ENCODE measurements at places on chromosomes 5 and 9.
A peak's percentile ranks its signal among the peaks of the same experiment; 100 is the strongest.

GRCh38 chr5:144142139-144142823 is 28.2 kb downstream of the YIPF5 start:
- DNase-seq, result peak; percentile 60

DNA sequence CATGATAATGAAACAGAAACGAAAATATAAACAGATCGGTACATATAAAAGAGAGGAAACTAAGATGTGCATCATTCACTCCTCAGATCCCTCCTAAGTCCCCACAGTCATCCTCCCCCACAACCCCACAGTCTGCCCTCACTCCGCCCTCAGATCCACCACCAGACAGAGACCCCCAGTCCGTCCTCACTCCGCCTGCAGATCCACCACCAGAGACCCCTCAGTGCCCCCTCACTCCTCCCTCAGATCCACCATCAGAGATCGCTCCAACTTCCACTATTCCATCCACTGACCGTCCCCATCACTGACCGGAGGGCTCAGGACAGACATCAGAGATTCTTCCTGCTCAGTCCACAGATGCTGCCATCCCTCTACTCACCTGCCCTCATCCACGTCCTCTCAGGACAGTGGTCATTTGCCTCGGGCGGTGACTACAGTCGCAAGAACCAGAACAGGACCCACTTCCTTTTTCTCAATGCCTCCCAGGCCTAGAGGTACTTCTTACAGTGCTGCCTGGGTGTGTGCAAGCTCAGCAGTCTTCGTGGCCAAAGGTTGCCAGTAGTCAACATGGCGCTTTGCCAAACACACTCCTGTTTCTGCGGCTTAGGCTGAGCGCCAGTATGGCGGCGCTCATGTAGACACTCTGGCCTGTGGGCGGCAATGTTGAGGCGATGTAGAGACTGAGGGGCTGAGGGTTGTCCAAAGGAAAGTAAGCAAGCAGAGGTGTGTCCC is 8.3 kb upstream of the SPATA31C1 start:
- no peak for DNase-seq

DNA sequence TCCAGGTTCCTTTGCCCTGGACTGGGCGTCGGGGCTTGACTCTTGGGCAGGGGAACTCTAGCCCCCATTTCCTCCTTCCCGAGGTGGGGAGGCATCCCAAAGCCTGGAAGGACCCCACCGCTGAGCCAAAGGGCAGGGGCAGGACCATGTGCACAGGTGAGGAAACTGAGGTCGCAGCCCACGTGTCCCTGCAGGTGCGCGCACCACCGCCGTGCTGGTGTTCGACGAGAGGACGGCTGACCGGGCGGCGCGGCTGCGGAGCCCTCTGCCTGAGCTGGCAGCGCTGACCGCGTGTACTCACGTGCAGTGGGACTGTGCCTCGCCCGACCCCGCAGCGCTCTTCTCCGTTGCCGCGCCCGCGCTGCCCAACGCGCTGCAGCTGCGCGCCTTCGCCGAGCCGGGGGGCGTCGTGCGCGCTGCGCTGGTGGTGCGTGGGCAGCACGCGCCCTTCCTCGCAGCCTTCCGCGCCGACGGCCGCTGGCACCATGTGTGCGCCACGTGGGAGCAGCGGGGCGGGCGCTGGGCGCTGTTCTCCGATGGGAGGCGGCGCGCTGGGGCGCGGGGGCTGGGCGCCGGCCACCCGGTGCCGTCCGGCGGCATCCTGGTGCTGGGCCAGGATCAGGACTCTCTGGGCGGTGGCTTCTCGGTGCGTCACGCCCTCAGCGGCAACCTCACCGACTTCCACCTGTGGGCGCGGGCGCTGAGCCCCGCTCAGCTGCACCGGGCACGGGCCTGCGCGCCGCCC is 2.8 kb downstream of the ADGRD2 start:
- DNase-seq, result no peak

- DNase-seq, result no peak
These were observed 40.1 kb downstream of the PRRT1B start for GRCh38 chr9:131585375-131585774.

GRCh38 chr9:120486347-120486746 is 93.6 kb downstream of the CDK5RAP2 start:
- DNase-seq, result peak; percentile 17

GRCh38 chr9:129178568-129179382 is 714 bp upstream of the IER5L start:
- DNase-seq, result no peak

DNA sequence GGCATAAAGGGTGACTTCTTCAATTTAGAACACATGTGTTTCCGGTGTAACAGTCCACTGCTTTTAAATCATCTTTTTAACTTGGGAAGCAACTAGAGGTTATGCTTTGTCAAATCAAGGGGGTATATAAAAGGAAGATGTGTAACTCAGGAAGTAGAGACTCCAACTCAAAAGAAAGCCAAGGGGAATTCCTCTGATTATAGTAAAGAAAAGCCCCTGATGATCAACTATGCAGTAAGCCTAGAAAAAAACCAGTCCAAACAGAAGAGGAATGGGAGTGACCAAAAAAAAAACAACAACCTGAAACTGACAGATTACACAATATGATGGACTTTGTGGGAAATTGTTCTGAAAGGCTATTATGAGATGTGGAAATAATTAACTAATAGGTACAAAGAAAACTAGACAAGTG is 90.3 kb downstream of the AK8 start:
- DNase-seq, result no peak

DNA sequence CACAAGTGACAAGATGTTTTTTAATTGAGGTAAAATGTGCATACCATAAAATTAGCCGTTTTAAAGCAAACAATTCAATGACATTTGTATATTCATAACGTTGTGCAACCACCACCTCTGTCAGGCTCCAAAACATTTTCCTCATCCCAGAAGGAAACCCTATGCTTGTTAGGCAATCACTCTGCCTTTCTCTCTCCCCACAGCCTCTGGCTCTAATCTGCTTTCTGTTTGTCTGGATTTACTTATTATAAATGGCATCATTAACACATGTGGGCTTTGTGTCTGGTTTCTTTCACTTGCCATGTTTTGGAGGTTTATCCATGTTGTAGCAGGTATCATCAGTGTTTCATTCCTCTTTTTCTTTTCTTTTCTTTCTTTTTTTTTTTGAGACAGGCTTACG is 1.4 kb upstream of the N4BP3 start:
- DNase-seq, result no peak

- DNase-seq, result peak; percentile 29
These were observed 170.1 kb downstream of the GABBR2 start for GRCh38 chr9:98538626-98539031.

GRCh38 chr5:56852228-56853000 is 37.1 kb downstream of the MAP3K1 start:
- peak; percentile 54 for DNase-seq

DNA sequence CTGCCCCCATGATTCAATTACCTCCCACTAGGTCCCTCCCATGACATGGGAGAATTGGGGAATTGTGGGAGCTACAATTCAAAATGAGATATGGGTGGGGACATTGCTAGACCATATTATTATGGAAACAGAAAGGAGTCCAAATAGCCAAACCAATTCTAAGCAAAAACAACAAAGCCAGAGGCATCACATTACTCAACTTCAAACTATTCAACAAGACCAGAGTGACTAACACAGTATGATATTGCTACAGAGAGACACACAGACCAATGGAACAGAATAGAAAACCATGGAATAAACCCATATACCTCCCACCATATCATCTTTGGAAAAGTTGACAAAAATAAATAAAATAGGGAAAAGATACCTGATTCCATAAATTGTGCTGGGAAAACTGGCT is 710.5 kb upstream of the CDH9 start:
- DNase-seq, result peak; percentile 10

GRCh38 chr5:30098940-30099339 is 1094.5 kb upstream of the CDH6 start:
- DNase-seq, result peak; percentile 9

DNA sequence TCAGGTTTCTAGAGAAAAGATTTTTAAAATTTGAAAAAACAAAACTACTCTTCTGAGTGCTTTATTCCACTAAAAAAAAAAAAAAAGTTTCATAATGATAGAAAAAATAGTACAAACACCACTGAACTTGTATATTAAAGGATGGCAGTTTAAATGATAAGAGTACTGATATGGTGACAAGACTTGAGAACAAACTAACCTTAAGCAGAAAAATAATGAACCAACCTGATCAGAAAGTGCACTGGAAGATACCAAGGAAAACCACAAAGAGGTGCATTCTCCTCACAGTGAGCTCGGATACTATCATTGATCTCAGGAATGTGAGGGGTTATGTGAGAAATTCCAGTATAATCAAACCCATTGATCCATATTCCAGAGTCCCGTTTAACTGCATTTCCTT is 34.3 kb downstream of the ERMP1 start:
- no peak for DNase-seq

DNA sequence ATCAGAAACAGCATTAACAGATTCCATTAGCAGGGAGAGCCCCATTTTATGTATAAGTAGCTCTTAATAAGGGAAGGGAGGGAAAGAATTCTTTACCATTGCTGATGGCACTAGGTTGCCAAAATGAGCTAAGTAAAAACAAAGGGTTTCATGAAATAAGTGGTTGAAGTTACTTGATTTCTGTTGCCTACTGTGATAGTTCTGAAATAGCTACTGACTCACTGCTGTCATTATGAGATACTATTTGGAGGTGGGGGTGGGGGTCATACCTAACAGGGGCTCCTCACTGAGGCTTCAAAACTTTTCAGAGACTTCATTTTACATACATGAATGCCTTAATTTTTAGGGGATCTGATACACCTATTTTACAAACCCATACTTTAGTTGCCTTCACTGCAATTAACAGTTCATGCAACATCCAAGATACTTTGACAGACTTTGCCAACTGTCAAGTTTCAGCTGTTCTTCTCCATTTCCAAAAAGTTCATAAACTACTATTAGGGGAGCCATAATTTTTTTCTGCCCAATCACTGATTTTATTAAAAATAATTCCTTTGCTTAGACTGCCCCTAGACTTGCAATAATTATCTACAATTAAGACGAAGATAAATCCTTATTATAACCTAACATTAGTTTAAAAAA is 4.6 kb downstream of the HOMER1 start:
- DNase-seq, result no peak

- DNase-seq, result no peak
These were observed 35.4 kb downstream of the PRLR start for GRCh38 chr5:35194635-35195471.

GRCh38 chr5:157670662-157671591 is at the start of gene C5orf52:
C5orf52 (plus strand) TSS chr5:157671533; CDS start chr5:157671615, 82 bp downstream.
- DNase-seq, result peak; percentile 26

GRCh38 chr9:126475933-126476555 is 137.7 kb upstream of the LMX1B start:
- no peak for DNase-seq

DNA sequence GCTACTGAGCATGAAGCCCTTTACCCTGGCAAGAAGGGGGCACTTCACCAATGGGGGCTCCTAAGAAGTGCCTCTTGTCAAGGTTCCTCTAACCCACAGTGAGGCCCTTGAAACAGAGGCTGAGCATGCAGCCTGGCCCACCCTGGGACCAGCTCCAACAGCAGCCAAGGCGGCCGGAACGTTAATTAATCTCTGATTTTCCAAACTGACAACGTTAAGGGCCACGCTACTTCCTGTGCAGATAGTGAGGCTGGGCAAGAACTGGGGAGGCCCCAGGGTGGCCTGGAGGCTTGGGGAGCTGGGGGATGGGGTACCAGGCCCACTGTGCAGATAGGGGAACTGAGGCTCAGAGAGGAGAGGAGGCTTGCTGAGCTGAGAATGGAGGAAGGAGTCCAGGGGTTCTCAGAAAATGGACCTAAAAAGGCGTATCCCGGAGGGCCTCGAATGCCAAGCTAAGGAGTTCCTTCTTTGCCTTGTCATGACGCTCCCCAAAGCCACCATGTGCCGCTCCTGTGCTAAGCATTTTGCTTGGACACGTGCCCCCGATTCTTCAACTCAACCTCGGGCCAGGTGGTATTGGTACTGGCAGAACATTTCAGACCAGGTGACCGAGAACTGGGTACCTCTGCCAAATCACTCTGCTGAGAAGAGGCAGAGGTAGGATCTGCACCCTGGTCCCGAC is 72.0 kb upstream of the STXBP1 start:
- no peak for DNase-seq

GRCh38 chr9:27339661-27340284 is 42.8 kb upstream of the EQTN start:
- DNase-seq, result no peak

GRCh38 chr5:16970826-16971225 is 34.7 kb upstream of the MYO10 start:
- DNase-seq, result peak; percentile 32

DNA sequence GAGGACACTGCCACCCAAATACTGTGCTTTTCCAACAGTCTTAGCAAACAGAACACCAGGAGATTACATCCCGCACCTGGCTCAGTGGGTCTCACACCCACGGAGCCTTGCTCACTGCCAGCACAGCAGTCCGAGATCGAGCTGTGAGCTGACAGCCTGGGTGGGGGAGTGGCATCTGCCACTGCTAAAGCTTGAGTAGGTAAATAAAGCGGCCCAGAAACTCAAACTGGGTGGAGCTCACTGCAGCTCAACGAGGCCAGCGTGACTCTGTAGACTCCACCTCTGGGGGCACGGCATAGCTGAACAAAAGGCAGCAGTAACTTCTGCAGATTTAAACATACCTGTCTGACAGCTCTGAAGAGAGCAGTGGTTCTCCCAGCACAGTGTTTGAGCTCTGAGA is 28.8 kb downstream of the EPB41L4A start:
- no peak for DNase-seq

GRCh38 chr9:93087971-93088655 is 7.9 kb upstream of the CARD19 start:
- no peak for DNase-seq

DNA sequence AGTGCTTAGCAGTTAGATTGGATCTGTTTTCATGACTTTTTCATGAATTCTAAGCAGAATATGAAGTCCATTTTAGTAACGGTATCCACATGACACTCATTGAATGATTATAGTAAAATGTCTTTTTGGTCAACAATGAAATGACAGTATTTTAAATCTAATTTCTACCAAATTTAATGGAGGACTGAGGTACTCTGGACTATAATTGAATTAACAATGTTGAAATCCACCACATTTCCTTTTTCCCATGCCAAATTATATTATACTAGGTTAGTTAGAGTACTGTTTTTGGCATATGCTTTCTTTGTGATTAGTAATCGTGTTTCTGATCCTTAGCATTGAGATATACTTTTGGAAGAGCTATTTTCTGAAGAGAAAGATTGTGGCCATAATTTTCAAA is 40.6 kb downstream of the CDC42SE2 start:
- DNase-seq, result no peak

DNA sequence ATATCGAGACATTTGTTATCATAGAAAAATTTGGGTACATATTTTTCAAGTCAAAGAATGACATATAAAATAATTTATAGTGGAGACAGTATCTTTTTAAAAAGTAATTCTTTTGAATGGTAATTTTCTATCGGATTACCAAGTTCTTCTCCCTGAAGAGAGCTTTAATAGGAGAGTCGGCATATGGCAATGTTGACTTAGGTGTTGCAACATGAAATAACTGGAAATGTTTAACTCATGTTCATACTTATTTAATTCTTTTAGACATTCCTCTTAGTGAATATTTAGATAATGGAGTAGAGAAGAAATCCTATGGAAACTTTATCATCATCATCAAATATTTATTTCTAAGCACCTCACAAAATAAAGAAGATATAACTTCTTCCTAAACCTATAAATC is 118.2 kb upstream of the CTNND2 start:
- no peak for DNase-seq

- no peak for DNase-seq
These were observed 456.4 kb downstream of the CDH10 start for GRCh38 chr5:24188216-24188925.

GRCh38 chr9:137030538-137031527 is 1.1 kb downstream of the FUT7 start:
- DNase-seq, result no peak
